RKO (cell line): ENCODE measurements at places on chromosomes 5 and 9.

- no peak for DNase-seq
These were observed 28.0 kb downstream of the RFK start for GRCh38 chr9:76366275-76366674.

GRCh38 chr5:132491368-132492364 lies 1.1 kb upstream of the IRF1 start:
- no peak for DNase-seq

GRCh38 chr5:131386124-131386523 lies 122.3 kb downstream of the CDC42SE2 start:
- no peak for DNase-seq

GRCh38 chr9:73969936-73970335 lies 527.2 kb upstream of the RORB start:
- no peak for DNase-seq

DNA sequence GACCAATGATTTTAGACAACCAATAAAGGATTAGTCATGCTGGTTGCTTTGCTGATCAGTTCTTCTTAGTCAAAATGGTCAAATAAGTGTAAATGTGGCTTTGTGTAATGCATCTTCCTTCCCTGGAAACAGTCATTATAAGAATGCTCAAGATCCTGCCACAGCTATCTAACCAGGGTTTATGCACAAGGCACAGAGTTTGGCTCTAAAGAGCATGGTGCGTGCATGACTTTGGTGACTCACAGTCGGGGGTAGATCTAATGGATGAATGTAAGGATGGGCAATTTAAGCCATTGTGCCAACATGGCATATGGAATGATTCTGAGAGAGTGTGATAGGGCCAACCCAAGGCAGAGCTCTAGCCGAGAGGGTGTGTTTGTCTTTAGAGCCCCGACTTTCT lies 6.5 kb downstream of the LIX1 start:
- no peak for DNase-seq

DNA sequence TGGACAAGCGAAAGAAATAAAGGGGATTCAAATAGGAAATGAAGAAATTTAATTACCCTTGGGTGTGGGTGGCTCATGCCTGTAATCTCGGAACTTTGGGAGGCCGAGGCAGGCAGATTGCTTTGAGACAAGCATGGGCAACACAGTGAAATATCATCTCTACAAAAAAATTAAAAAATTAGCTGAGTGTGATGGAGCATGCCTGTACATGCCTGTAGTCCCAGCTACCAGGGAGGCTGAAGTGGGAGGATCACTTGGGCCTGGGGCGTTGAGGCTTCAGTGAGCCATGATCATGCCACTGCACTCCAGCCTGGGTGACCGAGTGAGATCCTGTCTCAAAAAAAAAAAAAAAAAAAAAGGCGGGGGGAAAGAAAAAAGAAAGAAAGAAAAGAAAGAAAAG lies 4.0 kb upstream of the RCL1 start:
- DNase-seq: no peak

GRCh38 chr5:68749631-68750030 lies 344.2 kb upstream of the SLC30A5 start:
- DNase-seq: no peak

- no peak for DNase-seq
These were observed 74.1 kb upstream of the SAP30L start for GRCh38 chr5:154371687-154372086.

DNA sequence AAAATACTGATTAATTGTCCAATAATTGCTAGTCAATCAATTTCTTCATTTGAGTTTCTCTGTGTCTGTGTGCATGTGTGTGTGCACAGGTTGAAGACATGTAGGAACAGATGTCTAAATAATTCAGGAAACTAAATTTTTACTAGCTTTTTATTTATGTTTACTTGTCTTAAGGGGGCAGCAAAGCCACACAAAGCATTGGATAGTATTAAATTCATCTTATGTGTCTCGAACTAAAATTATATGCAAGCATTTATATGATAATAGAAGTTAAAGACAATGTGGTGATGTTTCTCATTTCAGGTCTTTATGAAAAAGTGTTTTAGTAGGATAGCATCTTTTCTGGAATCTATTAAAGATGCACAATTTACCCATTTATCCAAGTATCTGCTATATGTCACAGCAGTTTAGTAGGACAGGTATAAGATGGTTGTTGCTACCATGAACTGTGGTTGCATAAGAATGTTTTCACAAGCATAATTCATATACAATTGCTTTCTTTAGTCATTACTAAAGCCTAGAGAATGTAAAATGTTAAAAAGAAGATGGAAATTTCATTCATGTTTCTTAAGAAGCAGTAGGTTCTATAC lies 784.6 kb upstream of the NUDT12 start:
- peak; percentile 67 for DNase-seq
